ENCODE measurements at places on chromosomes 7 and 10.
A peak's percentile ranks its signal among the peaks of the same experiment; 100 is the strongest.

DNA sequence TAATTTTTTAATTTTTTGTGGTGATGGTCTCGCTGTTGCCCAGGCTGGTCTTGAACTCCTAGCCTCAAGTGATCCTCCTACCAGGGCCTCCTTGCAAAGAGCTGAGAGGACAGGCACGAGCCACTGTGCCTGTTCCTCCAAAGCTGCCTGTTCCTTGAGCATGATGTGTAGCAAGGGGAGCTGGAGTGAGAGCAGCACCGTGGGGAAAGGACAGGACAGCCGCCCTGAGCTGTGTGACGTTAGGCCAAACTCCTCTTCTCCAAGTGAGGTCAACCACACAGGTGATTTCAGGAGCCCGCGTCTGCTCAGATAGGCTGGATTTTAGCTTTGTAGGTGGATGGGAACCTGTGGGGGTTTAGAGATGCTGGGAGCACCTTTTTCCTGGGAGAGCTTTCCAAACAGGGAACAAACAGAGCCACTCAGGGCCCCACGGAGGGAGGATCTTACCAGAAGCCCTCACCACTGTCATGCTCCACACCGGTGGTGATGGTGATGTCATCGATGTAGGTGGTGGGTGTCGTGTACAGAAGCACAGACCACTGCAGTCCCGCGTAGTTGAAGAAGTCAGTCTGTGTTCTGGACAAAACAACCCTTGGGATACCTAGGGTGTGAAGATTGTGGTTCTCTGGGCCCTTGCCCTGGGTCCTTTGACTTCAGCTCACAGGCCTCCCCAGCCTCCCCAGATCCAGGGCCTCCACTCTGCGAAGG, 44.8 kb upstream of the ZNF479 start:
- no peak for DNase-seq

DNA sequence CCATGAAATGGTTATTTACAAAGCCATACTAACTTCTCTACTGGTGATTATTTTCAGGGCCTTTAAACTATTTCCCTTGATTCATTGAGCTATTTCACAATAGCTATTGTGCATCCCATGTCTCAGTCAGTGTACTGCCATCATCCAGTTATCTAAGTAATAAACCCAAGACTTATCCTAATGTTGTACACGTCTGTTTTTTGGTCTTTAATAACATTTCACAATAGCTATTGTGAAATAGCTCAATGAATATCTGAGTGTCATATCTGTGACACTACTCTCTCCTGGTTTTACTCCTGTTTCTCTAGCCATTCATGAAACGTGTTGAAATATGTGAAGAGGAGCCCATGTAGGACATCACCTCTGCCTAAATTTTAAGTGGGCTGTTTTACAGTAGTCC, 36.5 kb upstream of the TMEM140 start:
- no peak for DNase-seq

GRCh38 chr10:11742009-11742778, at the start of gene ECHDC3:
ECHDC3 (plus strand) TSS chr10:11742382; CDS start chr10:11742577, 195 bp downstream.
- DNase-seq, result peak; percentile 92

DNA sequence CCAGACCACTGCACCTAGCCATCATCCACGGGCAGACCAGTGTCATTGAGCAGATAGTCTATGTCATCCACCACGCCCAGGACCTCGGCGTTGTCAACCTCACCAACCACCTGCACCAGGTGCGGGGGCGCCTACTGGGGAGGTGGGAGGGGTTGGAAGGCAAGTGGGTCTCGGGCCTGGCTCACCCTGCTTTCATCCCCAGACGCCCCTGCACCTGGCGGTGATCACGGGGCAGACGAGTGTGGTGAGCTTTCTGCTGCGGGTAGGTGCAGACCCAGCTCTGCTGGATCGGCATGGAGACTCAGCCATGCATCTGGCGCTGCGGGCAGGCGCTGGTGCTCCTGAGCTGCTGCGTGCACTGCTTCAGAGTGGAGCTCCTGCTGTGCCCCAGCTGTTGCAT, 4.6 kb downstream of the NFKB2 start:
- DNase-seq, result no peak

GRCh38 chr7:1727812-1728570, 57.9 kb downstream of the ELFN1 start:
- DNase-seq, result no peak

DNA sequence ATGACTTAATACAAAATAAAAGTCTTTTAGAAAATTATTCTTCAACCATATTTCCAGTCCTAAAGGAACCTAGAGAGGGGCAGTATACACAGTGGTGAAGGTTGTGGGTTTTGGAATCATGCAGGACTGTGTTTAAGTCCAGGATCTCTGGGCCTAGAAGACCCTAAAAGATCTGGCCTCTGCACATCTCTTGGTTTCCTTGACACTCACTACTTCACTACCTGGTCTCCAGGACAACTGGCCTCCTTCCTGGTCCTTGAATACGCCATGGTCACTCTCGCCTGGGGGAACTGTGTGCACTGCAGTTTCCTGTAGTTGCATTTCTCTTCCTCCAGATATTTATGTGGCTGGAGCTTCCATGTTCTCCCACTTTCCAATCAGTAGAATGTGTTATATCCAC, 182.7 kb upstream of the SLC26A5 start:
- no peak for DNase-seq

DNA sequence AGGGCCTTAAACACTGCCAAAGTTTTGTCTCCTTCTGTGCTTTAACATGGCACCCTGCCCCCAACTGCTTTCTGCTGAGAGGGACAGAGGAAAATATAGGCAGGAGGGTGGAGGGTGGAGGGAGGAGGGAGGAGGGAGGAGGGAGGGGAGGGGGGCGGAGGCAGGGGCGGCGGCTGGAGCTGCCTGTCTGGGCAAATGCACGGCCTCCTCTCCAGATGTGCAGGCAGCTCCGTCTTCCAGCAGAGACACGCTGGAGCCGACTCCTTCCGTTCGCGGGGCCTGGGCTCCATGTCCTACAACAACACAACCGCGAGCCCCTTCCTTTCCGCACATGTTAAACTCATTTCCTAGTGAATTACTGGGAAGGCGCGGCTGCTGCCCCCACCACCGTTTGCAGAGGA, 14.2 kb downstream of the EBF3 start:
- DNase-seq, result peak; percentile 27

DNA sequence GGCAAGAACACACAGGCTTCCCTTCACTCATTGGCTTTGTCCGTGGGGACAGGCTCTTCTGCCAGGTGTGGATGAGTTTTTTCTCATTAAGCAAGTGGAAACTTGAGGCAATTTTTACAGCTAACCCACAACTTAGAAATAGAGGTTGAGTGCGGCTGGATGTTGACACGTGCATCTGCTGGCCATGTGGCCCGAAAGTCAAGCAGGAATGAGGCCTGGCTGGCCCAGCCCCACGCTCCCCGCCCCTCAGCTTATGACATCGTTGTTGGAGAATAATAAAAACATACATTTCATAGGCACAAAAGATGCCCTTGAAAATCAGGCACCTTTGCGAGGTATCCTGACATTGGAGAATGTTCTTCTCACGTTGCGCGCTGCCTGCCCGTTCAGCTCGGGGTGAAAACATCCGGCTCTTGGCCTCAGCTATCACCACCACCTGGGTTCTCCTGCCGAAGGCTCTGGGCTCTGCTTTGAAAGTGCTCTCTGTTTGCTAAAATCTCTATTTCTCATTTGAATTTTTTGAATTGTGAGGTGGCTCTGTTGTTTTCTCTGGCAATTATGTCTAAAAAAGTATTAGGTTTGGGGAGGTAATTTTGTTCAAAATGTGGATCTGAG, 310.7 kb downstream of the WDR37 start:
- no peak for DNase-seq

- no peak for DNase-seq
Observed at GRCh38 chr10:93103953-93104352, 30.3 kb downstream of the CYP26A1 start.

- DNase-seq, result no peak
Observed at GRCh38 chr10:78993261-78993945, 75.4 kb upstream of the ZMIZ1 start.

DNA sequence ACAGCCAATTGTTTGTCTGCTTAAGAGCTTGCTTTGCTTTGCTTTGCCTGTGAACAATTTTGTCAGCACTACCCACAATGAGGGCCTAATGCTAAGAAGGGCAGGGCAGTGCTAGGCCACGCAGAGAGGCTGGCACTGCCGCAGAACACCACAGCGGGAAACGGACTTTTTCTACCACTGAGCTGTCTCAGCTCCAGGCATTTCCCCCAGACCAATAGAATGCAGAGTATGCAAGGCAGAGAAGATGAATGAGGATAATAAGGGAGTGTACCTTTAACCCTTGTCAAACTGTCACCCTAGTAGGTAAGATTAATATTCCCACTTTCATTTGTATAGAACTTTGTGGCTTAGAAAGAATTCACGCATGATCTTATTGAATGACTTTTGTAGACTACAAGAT, 104.5 kb downstream of the SH3PXD2A start:
- no peak for DNase-seq

DNA sequence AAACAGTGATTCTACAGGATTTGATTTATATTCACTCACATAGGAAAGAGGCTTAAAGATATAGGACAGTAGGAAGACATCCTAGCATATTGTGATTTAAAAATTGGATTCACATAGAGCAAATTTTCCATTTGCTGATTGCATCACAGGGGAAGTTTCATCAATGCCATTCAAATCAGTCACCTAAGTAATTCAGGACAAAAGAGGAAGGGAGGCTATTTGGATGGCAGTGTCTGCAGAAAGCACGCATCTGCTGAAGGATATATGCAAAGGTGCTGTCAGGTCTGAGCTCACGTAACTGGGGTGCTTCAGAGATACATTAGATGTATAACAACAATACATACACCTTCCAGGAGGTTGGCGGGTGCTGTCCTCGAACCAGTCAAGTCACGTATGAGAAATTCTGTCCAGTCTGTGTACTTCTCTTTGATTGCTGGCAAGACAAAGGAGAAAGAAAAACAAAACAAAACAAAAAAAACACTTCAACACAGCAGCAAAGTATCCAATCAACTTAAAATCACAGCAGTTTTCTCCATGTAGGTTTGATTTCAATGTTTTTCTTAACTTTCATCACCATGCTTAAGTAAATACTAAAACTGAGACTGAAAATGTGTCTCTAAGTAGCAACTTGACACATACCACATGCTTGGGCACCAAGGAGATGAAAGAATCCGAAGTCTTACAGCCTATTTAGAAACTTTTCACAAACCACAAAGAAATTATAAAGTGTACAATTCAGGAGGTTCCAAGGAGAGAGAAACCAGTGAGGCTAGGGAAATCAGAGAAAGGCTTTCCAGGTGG, 125.1 kb downstream of the SFMBT2 start:
- no peak for DNase-seq

DNA sequence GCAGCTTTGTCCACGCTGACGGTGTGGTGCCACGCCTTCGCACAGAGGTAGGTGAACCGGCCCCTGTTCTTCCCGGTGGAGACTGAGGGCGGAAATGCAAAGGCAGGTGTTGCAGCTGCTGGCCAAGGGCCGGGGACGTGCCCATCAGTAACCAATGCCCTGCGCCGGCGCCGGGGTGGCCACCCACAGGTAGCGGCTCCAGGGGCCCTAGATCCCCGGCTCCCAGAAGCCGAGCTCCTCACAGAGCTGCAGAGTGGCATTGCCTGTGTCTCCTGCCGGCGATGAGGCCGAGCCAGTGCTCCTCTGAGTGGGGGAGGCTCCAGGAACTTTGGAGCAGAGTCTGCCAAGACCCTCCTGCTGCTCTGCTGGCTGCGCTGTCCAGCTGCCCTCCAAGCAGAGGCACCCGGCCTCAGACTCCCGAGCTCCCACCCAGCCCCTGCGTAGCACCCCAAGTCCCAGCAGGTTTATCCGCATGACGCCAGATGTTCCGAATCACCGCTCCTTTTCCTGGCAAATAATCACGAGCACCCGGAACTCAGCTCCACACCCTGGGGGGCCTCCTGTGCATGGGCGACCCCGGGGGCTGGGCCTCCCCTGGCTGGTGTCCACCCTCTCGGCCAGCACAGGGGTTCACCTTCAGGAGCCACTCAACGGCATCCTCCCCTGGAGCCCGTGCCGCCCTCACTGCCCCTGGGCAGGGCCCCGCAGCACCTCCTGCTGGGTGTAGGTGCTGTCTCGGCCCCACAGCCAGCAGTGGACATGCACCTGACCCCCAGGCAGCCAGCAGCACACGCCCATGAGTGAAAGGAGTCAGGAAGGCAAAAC, 22.1 kb downstream of the CFAP46 start:
- DNase-seq, result no peak

DNA sequence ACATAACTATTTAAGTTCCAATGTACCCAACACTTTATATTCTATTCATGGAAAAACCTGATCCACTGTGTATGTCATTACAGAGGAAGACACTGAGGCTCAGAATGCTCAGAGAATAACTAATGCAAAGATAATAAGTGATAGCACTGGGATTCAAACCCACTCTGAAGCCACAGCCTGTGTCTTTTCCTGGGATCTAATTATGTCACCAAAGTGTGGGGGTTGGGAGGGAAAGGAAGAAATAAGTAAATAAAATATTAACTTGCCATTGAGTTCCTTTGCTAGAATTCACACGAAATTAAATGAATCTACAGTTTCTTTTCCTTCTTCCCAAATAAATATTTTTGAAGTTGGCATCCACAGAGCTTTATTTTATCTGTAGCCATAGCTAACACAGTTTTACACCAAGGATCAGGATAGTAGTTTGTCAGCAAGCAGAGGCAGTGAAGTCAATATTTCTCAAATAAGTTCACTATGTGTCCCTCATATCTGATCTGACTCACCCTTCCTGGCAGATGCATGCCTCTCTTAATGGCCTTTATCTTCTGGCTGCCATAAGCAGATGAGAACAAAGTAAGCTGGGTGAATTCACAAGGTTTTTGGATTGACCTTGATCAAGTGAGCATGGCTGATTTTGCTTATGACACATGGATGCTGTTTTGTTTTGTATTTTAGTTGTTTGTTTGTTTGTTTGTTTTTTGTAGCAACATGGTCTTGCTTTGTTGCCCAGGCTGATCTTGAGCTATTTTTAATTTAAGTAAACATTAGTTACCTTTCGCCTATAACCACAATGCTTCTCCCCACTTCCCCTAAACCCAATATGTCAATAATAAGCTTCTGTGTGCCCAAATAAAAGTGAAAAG, 6.3 kb downstream of the RAPGEF5 start:
- DNase-seq, result no peak

- DNase-seq, result no peak
Observed at GRCh38 chr10:110258542-110258941, 46.2 kb downstream of the SMNDC1 start.
